ENCODE measurements at places on chromosomes 4 and X.

DNA sequence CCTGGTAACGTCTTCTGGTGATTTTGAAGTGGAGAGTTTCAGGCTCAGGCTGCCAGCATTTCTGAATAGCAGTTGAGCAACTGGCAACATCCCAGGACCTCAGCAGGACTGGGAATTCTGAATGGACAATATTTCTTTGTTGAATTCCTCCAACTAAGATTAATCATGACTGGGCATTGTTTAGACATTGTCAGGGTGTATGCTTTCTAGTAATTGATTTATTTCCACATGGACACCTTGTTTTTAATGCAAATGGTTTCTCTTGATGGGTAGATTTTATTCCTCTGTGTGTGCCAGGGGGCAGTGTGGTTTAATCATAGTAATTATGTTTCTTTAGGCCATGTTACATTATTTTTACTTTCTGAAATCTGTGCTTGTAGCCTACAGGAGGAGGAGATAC lies 1004.7 kb upstream of the LCORL start:
- DNase-seq, result no peak

GRCh38 chrX:100864657-100865391 lies 9.3 kb downstream of the NOX1 start:
- no peak for DNase-seq

- DNase-seq, result no peak
These were observed 23.1 kb upstream of the GABRG1 start for GRCh38 chr4:46146993-46147392.

DNA sequence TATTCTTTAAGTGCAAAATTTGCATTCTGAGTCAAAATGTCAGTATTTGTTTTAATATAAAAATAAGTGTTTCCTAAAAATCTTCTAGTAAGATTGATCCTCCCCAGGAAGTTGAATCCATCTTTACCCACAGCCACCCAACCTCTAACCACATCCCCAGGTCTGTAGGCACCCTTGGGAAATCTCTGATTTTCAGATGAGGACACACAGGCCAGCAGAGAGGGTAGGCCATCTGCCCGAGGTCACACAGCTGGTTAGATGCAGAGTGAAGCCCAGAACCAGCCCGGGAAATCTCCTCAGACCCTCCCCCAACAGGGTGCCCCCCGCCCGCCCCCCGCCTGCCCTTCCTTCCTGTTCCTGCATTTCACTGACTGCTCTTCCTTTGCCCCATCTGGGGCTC lies 277.5 kb downstream of the FBXW7 start:
- DNase-seq, result peak; percentile 24

GRCh38 chr4:37970702-37971101 lies 10.5 kb downstream of the PTTG2 start:
- peak; percentile 58 for DNase-seq
